ENCODE measurements at places on chromosomes 13 and 19.

- no peak for DNase-seq
These were observed 22.6 kb downstream of the SAE1 start for GRCh38 chr19:47153266-47153665.

DNA sequence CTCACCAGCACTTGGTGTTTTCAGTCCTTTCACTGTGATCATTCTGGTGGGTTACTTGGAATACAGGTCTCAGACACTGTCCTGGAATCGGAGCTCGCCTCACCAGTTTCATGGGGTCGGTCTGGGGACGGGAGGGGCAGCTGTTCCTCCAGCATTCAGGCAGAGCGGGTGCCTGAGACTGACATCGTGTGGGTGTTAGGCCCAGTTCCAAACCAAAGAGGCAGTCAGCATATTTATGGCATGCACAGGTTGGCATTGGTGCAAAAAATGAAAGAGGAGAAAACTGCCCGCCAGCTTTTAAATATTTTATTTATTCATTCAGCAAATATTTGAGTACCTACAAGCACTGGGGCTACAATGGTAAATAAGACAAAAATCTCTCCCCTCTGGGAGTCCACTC, 20.1 kb downstream of the PLEKHF1 start:
- no peak for DNase-seq

DNA sequence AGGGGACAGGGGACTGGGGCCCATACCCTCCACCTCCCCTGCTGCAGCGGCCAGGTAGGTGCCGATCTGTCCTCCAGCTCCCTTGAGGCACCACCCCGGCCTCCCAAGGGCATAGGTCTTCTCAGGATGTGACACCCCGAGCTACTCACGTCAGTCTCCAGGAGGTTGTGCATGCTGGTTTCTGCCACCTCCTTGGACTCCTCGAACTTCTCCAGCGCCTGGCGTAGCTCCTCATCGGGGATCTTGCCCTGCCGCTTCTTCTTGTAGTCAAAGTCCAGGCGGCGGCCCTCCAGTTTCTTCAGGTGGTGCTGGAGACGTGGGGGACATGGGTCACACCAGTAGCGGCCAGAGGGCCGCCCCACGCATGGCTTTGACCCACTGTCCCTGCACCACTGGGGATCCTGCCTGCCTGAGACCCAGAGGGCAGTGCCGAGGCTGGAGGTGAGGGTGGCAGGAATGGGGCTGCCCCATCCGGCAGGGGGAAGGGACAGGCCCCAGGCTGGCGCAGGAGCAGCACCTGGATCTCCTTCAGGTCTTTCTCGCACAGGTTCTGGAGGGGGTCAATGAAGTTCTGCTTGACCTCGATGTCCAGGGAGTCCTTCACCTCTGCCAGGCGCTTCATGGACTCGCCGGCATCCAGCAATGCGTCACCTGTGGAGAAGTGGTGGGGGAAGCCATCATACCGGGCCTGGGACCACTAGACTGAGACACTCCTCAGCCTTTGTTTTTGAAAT, 20.4 kb downstream of the MPND start:
- no peak for DNase-seq

GRCh38 chr13:102233566-102234208, 168.2 kb downstream of the FGF14 start:
- DNase-seq: no peak

GRCh38 chr19:45879971-45880370, 6.0 kb downstream of the IRF2BP1 start:
- no peak for DNase-seq

GRCh38 chr19:34082289-34083077, 89.8 kb upstream of the LSM14A start:
- DNase-seq: no peak

DNA sequence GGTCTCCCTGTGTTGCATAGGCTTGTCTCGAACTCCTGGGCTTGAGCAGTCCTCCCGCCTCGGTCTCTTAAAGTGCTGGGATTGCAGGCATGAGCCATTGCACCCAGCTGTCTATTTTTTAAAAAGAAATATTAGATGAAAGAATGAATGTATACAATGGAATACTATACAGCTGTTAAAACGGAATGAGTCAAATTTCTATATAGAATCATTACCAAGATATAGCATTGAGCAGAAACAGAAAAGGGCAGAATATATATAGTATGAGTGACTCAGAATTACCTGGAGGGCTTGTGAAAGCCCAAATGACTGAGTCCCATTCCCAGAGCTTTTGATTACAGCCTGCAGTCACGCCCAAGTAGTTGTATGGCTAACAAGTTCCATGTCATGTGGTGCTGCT, 4.4 kb downstream of the DACT3 start:
- no peak for DNase-seq

DNA sequence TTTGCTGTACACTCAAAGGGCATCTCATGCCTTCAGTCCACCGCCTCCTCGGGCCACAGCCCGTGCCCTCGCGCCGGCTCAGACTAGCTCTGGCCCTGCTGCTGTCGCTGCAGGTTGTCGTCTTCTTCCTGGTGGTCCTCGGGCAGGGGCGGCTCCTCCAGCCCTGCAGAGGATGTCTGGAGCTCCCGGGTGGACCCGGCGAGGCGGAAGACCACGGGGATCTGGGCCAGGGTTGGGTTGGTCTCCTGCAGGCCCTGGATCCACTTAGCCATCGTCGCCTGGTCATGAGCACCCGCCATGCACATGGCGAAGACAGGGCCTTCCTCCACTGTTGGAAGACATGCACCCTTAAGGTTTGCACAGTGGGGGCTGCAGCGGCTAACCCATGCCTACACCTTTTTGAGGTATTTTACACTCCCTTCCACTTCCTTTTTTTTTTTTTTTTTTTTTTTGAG, 489 bp upstream of the ZNF653 start:
- DNase-seq: no peak

DNA sequence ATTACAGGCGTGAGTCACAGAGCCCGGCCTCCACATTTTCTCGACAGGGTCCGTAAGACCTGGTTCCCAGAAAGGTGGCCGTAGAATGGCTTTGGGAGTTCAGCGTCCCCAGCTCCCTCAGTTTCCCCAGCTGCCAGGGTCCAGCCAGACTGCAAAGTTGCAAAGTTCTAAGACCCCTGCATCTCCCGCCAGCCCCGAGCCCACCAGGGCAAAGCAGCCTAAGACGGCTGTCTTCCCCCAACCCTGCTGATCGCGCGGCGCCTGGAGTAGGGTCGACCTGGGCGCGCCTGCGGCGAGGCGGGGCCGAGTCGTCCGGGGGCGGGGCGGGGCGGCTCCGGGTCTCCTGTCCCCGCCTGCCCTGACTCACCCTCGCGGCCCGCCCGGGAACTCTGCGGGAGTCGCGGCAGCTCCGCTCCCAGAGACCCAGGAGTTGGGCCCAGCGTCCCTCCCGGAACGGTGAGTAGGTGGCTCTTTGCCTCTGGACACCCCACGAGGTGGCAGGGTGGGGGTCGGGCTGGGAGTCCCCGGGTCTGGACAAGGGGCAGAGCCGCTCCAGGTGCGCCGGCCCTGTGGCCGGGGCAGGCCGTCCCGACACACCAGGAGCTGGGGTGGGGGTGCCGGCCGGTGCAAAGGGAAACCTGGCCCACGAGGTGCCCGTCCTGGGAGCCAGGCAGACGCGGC, at the start of gene LRRC8E:
Gene LRRC8E (plus strand): TSS at position 366 of the 681 bp plus-strand sequence. CDS start 7,094 bp downstream, outside the sequence.
- DNase-seq: no peak

DNA sequence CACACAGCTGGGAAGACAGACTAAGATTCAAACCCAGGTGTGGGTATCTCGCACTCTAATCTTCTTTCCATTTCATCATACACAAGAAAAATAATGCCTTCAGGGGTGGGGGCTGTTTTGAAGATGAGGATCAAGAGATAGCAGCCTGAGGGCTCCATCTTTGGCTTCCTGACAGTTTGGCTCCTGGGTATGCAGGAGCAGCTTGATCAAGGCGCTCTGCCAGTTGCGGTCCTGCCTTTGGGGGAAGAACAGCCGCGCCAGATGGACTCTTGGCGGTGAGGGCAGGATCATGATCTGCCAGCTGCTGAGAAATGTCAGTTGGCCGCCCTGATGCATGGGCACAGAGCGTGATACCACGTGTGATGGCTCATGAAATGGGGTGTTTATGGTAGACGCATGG, 119.1 kb downstream of the IER2 start:
- no peak for DNase-seq

DNA sequence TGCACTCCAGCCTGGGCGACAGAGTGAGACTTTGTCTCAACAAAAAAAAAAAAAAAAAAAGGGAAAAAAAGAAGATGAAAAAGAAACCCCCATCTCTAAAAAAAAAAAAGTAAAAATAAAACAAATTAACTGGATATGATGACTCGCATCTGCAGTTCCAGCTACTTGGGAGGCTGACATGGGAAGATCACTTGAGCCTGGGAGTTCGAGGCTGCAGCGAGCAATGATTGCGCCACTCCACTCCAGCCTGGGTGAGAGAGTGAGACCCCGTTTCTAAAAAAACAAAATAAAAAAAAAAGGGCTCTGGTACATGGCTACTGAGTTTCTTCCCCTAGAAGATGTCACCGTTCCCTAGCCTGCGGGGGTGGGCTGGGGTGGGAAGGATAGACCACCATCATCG, 2.4 kb upstream of the CATSPERG start:
- DNase-seq: no peak

DNA sequence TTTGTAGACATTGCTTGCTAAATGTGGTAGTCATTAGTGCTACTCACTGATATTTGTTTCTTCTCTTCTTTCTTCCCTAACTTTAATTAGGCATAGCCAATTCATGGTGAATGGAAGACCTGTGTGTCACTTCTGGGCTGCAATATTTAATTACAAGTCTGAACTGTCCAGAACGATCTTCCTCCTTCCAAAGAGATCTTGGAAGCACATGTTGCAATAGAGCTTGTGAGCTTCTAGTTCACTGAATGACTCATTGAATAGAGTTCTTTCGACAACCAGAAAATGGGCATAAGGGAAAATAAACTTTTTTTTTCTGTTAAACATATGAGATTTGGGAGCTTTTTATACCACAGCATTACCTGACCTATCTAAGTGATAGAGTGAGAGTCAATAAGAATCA, 1264.6 kb downstream of the PCDH9 start:
- no peak for DNase-seq

DNA sequence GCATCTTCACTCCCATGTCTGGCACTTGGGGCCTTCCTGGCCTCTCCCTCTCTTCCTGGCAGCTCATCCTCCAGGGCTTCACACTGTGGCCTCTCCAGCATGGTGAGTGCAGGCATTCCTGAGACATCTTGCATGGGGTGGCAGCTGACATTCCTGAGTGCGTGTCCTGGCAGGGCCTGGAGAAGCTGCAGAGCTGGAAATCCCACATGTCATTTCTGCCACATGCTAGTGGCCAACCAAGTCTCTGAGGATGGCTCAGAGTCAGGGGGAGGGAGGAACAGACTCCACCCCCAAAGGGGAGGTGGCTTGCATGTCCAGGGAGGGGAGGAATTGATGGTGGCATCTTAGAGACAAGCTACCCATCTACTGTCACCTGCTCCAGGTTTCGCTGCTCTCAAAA, 41.6 kb upstream of the AMER2 start:
- no peak for DNase-seq

GRCh38 chr19:42178791-42179674, 38.4 kb downstream of the DEDD2 start:
- DNase-seq: no peak

DNA sequence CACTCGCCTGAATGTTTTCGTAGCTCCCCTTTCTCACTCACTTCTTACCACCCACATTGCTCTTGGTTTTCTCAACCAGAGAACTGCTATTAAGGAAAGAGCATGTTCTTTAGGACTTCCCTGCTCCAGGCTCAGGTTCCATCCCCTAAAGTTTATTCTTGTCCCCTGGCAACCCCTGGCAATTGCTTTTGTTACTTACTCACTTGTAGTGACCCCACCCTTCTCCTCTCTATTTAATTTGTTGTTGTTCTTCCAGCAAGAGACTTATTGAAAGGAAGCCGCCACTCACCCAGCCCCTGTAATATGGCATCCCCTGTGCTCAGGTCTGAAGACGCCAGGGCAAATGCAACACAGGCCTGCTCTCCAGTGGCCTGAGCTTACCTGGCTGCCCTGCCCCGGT, 233.7 kb upstream of the SOX21 start:
- no peak for DNase-seq

GRCh38 chr13:99948907-99949678, 22.5 kb downstream of the ZIC5 start:
- DNase-seq: no peak

- DNase-seq: no peak
These were observed 35.8 kb upstream of the ZNF724 start for GRCh38 chr19:23285948-23286347.

DNA sequence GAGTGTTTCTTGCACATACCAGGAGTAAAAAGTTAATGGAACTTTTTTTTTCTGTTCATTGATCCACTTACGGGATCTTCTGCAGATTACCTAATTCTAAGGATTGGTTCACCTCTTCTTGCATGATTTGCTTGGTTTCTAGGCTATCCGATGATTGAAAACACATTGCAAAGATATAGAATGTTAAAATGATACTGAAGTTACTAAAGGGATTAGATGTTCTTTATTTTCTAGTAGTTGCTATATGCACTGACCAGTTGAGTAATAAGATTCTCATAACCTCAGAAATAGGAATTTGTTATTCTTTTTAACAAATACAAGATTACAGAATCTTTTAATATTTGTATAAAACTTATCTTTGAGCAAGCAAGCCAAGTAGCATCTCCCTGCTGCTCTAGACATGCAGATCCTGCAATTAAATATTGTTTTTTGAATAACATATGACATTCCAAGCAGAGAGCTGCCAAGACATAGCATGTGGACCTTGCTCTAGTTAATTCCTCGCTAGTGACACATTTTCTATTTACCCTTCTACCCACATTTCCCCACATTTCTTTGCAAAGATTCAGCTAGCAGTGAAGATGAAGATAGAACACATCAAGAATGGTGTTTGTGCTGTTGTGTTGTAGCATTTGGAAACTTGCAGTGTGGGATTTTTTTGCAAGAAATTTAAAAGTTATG, 51.7 kb upstream of the RNF113B start:
- DNase-seq: no peak

DNA sequence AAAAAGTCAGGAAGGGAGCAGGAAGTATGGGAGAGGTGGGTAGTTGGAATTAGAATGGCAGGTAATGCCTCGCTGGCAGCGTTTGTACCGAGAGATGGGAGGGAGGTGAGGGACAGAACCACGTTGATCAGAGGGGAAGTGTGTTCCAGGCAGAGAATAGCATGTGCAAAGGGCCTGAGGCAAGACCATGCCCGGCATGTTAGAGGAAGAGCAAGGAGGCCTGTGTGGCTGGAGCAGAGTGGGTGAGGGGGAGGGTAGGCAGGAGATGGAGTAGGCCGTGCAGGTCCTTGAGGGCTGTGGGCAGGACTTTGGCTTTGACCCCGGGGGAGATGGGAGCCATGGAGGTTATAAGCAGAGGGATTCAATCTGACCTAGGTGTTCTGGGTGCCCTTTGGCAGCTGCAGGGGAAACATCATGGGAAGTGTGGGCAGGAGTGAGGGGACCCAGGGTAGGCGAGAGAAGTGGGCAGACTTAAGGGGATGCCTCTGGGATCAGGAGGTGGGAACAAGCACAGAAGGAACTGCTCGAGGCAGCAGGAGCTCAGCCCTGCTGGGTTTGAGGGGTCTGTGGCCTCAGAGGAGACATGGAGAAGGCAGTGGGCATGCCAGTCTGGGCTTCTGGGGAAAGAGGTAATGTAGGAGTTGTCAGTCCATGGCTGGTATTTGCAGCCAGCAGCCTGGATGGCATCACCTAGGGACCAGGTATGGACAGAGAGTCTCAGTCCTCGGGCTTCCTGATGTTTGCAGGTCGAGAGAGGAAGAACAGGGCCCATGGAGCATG, 48.8 kb downstream of the CD320 start:
- no peak for DNase-seq

All from activated gamma-delta T cell treated with anti-CD3 and anti-CD28 coated beads, Interleukin-2, amount 50 U/mL, for 16 hours (primary cell).